Stimulated activated naive CD4-positive, alpha-beta T cell (primary cell): ENCODE measurements at places on chromosomes 3 and 15.

GRCh38 chr3:39121621-39122020, 14.1 kb downstream of the TTC21A start:
- DNase-seq = no peak

DNA sequence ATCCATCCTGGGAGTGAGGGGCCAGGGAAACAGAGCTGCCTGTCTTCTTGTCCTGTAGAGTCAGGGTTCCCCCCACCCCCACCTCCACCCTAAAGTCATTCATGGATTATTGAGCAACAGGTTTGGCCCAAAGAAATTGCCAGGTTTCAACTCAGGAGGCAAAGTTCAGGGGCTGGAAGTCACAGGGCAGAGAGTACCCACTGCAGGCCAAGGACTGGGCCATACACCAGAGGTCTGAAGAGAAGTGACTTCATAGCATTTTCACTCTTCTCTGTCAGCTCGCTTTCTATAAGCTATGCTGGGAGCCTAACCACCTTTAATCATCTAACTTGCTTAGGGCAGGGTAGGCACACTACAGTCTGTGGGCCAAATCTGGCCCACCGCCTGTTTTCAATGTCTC, 50.1 kb downstream of the STARD5 start:
- DNase-seq = no peak

DNA sequence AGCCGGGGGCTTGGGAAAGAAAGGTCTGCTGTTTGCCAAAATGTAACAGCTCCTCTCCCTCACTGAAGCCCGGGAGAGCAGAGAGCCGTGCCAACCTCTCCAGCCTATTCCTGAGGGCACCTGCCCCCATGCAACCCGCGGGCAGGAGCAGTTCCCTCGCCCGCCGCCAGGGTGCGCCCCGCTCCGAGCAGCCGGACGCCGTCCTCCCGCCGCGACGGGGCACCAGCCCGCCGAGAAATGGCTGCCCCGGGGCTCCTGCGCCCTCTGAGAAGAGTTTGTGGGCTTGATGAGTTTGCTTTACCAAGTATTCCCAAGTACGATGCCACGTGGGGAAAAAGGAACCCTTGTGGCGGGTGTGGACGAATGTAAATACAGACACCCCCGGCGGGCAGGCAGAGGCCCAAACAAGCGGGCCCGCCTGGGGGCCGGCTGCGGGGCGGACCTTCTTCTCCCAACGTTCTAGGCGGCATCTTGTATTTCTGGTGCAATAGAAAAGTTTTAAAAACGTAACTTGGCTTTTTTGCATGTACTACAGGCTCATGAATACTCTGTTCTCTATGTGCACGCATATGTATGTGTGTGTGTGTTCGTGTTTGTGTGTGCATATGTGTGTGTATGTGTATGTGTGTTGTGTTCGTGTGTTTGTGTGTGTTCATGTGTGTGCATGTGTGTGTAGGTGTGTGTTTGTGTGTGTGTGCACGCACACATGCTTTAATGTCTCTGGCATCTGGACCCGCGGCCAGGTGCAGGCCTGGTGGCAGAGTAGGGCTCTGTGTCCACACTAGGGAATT, 162.9 kb downstream of the CHSY1 start:
- DNase-seq = peak; percentile 66

DNA sequence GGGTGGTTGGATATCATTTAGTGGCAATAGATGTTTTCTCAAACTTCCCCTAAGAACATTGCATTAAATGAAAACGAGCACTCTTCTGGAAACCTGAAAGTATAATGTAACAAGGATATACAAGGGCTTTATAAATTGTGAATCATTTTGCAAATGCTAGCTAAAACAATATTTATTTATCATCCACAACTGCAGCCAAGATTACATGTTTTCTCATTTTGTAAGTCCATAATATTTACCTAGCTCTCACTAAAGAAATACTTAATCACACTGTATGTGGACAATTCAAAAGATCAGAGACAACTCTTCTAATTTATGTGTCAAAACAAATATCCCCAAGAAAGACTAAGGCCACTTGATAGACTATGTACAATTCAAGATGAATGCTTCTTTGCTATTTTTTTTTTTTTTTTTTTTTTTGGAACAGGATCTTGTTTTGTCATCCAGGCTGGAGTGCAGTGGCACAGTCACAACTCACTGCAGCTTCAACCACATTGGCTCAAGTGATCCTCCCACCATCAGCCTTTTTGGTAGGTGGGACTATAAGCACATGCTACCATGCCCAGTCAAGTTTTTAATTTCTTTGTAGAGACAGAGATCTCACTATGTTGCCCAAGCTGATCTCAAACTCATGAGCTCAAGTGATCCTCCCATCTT, 427.7 kb upstream of the THBS1 start:
- DNase-seq = no peak
